ENCODE measurements at places on chromosomes 2 and 18.

DNA sequence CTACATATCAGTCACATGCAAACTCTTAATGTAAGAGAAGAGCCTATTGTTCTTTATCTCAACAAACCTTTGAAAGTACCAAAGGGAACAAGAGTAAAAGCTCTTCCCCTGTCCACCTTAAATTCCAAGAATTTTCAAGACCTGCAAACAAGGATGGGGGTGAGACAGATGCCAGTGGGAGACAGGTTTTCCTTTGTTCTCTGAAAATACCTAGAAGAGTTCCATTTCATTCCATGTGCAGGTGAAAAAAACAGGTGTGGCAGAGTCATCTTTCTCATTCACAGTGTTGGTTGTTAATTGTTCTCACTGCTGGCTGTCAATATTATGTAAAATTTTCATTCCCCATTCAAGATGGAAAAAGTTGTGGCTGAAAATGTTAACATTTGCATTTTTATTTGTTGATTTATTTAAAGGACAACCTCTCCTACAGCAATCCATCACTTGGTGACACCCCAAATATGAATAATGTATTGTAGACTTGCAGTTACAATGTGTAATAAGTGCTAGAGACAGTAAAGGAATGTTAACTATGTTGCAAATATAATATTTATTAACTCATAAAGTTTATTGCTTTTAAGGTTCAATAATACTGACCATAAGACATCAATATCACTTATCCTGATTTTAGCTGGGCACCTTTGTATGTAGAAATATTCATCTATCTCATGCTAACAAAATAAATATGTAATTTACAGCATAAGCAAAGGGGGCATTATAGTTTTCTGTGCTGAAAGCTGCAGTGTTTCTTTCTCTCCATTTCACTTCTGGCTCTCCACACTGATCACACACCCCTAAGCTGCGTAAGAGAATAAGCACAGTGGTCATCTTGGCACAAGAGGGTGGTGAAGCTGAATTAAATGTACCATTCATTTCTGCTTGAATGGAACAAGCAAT, 347.0 kb downstream of the KIAA1328 start:
- DNase-seq = no peak

GRCh38 chr18:54323970-54324369, 33.7 kb downstream of the STARD6 start:
- DNase-seq = no peak

DNA sequence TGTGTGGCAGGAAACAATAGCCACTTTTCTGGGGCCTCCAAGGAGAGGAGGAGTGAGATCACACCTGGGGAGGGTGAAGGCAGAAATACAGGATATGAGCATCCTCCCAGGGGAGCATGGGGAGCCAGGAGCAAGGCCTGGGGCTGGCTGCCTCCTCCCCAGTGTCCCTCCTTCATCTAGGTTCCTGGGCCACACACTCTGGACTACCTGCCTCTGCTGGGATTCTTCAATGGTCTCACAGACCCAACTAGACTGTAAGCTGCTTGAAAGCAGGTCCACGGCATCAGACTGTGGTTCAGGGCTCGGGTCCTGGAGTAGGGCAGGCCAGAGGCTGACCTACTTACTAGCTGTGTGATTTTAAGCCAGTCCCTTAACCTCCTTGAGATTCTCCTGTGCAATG, 94.0 kb downstream of the MCFD2 start:
- DNase-seq = no peak

GRCh38 chr18:24534271-24534670, 73.8 kb downstream of the HRH4 start:
- DNase-seq = no peak

DNA sequence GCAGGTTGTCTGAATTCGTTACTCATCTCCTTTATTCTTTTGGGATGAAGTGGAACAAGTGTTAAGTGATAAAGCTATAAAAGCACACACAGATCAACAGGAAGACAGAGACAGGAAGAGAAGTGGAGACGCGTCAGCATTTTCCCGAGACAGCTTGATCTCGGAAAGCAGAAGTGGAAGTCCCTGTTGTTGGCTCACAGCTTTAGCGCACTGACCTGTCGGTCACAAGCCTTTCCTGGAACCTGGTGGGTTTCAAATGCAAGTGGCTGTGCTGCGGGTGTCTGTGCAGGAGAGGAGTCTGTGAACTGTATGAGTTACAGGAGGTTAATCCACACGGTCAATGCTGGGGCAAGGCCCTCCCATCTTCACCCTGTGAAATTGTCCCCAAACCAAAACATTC, 116.6 kb upstream of the PELI1 start:
- DNase-seq = no peak

GRCh38 chr18:39051013-39051412, 1485.4 kb upstream of the CELF4 start:
- DNase-seq = no peak

- DNase-seq = no peak
These were observed 239.8 kb upstream of the ZEB2 start for GRCh38 chr2:144759746-144760145.

GRCh38 chr2:109447251-109447661, 166.5 kb downstream of the SEPTIN10 start:
- DNase-seq = peak; percentile 35

DNA sequence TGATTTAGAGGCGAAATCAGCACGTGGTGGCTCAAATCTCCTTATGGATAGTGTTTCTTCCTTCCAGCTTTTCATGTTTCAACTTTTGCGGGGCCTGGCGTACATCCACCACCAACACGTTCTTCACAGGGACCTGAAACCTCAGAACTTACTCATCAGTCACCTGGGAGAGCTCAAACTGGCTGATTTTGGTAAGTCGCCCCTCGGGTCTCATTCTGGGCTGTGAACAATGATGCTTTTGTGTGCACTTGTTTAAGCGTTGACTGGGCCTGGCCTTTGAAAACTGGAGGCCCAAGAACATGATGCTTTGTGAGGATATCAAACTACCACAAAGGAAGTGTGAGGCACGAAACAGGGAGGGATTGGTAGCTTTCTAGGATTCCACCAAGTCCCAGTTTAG, 27.4 kb downstream of the CDK15 start:
- DNase-seq = no peak

DNA sequence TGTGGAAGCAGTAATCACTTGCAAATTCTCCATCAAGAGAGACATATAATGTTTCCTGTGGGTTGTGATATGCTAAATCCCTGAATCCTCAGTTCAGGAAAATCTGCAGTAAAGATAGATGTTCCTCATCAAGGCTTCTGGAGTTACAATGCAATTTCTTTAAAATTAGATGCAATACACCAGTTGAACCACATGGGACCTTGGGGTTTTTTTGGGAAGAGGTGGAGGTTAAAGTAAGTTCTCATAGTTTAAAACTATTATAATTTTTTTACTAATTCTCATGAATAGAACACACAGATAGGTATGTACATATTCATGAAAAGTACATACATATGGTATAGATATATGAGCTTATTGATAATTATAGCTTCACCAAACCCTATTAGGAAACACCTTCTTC, 496.2 kb downstream of the SATB2 start:
- DNase-seq = no peak

DNA sequence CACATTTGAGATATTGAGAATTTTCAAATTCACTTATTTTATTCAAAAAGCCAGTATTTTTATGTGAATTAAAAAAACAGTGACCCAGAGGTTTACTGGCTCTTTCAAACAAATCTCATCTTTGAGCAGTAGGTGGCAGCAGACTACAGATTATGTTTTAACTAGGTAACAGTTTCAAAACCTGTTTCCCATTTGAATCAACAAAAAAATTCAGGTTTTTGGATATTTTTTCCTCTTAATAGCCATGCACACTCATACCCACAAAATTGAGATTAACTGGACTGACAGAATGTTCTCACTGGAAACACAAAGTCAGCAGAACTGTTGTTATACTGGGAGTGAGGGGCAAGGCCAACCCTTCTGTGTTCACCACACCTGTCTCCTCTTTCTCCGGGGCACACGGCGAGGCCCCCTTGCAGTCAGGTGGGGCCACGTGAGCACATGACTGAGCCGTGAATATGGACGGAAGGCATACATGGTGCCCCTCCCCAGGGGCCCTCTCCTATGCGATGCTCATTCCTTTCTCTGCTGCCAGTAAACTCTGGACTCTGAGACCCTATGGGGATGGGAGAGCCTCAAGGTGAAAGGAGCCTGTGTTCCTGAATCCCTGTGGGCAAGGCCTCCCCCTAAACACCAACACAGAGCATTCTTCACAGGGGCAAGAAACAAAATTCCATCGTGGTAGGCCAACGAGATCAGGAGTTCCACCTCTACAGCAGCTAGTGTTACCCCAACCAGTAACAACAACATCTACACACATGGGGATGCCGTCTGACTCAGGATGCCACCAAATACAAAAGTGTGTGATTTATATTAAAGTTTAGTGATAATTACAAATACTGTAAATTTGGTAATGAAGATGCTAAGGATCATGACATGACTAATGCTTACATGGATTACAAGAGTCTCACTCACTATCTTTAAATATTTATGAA, 80.4 kb downstream of the LPIN2 start:
- DNase-seq = peak; percentile 44

DNA sequence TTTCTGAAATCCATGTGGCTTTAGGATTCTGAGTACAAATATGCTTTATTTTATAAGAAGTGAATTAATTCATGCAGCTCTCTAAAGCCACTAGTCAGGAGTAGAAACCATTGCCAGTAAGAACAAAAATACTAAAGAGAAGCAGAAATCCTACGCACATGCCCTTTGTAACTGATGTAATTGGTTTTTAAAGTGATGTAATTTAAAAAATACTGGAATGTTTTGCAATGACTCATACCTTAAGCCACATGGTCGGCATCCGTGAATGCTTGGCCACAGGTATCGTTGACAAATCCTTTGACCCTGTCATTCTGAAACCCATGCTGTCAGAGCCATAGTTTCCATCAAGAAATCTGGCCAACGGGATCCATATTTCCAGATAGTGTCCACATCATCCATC, 213.3 kb downstream of the ACKR3 start:
- no peak for DNase-seq

DNA sequence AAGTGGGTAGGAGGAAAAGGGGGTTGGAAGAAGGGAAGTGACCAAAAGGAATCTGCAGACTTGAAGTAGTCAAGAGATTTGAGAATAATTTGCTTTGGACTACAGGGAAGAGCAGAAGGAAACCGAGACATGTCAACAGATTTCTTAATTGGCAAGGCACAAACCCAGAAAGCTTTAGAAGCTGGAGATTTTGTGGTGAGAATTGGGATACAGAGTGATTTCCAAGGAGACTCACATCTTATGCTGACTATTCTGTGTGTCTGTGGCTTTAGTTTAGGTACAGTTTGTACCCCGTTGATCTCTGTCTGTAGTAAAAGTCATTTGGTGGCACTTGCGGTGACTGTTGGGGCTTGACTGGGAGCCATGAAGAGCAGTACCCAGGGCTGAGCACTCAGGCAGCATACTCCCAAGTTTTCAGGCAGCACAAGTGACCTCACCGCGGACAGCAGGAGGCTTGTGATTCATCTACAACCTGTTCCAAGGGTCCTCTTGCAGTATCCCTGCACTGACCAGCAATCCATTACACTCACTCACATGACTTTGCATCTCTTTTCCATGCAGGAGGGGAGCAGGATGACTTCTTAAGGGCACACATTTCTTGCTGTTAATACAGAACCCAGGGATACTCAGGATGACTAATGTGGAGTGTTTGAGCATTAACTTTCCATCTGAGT, 97.1 kb upstream of the TNP1 start:
- no peak for DNase-seq

GRCh38 chr2:65366595-65367125, 65.7 kb downstream of the SPRED2 start:
- no peak for DNase-seq

Data from SK-N-DZ (cell line).